ENCODE measurements at places on chromosomes 2 and 18.

DNA sequence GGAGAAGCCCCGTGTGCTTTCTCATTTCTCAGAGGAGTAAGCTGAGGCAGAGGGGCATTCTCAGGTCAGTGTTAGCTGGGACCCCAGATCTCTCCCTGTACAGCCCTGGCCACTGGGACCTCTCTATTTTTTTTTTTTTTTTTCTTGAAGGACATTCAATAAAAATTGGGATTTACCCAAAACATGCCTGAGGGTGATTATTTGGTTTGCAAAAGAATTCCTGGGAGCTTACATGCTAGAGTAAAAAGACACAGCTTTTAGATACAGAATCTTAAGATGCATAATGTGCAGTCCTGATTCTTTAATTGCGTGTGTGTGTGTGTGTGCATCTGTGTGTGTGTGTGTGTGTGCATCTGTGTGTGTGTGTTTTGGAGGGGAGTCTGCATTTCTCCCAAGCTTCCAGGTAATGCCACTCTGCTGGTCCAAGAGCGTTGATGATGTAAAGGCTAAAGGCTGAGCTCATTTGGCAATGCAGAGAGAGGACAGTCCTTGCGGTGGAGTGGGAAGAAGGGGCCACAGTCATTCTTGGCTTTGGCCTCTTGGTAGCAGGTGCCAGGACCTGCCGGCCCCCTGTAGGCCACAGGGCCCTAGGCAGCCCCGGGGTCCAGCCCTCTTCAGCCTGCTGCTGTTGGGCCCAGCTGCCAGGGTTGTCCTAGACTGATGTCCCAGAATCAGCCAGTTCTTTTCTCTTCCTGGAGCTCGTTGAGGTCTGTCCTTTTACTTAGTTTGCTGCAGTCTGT lies 74.1 kb upstream of the MCFD2 start:
- DNase-seq = no peak

DNA sequence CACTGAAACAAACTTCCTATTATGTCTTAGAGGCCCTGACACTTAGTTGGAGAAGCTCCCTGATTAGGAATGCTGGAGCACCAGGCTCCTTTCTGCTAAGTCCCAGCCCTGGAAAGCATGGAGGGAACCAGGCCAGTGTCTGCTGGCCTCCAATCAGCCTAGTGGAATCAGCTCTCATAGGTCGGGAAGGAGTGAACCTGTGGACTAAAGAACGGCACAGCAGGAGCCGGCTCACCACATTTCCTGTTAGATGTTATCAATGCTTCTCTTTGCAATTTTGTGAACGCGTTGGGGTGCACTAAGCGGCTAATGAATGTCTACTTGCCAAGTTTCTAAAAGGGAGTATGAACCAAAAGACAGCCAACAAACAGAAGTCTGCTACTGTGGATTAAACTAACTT lies 296.6 kb downstream of the NAPG start:
- peak; percentile 88 for DNase-seq

DNA sequence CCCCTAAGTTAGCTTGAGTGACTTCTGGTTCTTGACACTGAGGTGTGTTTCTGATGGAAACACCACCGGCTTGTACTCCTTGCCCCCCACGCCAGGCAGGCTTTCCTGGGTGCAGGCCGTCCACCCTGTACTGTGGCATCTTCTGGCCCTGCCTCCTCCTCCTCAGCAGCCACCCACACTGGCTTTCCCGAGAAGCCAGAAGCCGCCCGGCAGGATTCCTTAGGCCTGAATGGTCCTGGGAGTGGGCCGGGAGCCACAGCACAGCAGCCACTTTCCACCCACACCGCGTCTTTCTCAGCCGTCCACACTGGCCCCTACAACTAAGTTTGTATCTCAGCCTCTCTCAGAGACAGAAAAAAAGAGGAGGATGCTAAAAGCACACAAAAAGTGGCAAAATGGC lies 2.1 kb upstream of the HSBP1L1 start:
- DNase-seq = no peak

GRCh38 chr2:174682578-174683391 lies 81.5 kb downstream of the CHRNA1 start:
- peak; percentile 46 for DNase-seq

- peak; percentile 35 for DNase-seq
Measured at GRCh38 chr2:54559593-54560145, 103.5 kb downstream of the SPTBN1 start.

DNA sequence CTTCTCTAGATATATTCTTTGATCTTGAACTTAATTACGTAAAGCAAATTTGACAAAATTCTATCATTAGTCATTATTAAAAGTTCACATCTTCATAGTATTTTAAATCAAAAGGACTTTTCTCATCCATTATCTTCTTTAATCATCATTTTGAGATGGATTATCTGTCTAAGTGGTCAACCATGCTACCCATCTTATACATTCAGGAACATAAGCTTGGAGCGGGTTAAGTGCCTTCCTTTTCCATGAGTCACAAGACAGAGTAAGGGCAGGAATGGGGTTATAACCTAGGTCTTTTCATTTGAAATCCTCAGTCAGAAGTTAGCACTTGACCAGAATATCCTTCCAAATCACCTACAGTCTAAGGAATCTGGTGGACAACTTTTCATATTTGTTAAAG lies 297.1 kb downstream of the TCF4 start:
- DNase-seq = no peak

DNA sequence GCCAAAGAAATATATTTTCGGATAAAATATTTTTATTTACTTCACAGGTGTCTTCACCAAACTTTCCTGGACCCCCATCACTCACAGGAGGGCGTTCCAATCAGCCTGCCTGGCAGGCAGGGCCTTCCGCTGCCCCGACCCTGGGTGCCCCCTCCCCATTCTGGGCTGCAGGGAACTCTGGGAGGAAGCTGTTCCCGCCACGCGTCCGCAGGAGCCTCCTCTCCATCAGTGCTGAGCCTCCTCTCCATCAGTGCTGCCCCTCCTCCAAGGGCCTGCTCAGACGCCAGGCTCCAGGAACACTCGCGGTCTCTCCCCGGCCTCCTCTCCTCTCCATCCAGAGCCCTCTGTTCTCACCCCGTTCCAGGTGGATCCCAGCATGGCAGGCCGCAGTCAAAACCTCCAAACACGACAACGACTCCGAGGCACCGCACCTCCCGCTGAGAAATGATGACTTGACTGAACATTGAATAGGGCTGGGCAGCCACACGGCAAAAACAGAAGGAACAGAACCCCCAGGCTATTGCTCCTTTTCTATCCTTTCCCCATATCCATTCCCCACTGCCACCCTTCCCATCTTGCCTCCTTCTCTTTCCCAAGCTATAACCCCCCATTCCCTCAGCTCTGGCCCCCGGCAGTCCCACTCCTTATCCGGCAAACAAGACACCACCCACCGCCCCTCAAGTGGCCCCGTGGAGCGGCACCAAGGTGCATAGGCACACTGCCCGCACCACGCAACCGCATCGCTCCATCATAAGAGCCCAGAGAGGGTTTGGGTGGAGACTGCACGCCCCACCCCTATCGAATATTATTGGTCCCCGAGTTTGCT lies 268.6 kb upstream of the RAB6C start:
- DNase-seq = no peak

- no peak for DNase-seq
Measured at GRCh38 chr2:26216587-26216986, 27.8 kb downstream of the HADHA start.

DNA sequence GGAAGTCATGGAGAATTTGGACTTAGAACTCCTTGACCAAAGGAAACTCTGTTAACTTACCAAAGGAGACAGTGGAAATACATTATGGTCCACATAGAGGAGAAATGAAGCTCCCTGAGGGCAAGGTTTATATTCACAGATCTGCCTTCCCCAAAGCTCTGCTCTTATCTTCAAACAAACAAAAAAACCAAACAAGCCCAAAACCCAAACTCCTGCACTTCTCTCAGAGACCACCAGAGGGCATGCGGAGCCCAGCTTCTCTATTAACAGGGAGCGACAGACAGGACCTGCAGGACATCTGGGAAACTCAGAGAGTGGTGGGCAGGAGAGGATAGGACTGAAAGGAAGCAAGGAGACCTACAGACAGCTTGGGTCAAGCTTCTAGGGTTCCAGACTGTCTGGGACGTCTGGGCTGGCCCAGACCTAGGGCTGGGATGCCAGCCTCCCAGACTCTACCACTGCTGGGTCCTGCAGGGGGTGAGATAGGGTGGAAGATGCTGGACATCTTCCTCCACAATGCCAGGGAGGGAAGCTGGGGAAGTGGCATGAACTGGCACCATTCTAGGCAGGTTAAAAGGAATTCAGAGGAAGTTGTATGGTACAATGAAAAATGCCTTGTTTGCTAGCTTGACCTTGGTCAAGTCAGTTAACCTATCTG lies 4.0 kb upstream of the WNT10A start:
- DNase-seq = peak; percentile 34

- DNase-seq = no peak
Measured at GRCh38 chr18:50666536-50666935, 106.6 kb downstream of the MAPK4 start.

- DNase-seq = peak; percentile 20
Measured at GRCh38 chr2:88857951-88858411, 166.5 kb downstream of the RPIA start.

- DNase-seq = no peak
Measured at GRCh38 chr2:201983174-201983573, 50.5 kb upstream of the FZD7 start.

GRCh38 chr18:21741312-21741561 lies 645 bp downstream of the MIB1 start:
- DNase-seq = no peak

GRCh38 chr2:135052997-135053474 lies 944 bp downstream of the RAB3GAP1 start:
- no peak for DNase-seq

DNA sequence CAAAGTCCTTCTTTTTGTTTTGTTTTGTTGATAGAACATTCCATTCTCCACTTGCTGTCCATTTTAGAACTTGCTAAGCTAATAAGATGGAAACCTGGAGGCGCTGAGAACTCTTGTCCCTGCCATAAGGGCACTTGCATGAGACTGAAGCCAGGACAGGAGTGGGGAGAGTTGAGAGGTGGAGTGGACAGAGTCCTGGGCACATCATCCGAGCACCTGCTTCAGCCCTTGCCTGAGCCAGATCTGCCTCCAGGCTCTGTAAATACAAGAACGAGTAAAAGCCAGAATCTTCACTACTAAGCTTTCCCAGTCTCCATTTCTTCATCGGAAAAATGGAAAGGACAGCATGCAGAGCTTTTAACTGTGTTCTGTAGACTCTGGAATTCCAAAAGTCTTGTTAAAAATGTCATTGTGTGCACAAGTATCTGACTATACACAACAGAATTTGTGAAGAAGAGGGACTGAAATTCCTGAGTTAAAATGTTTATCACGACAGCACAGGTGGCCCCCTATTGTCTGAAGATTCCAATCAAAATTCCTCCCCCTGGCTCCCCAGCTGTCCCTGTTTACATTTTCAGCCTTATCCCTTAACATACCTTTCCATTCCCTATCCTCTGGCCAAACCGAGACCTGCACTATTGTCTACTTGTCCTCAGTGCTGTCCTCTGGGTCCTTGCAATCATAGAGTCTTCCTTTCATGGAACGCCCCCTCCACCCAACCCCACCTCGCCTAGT lies 498.2 kb upstream of the TNP1 start:
- DNase-seq = no peak

DNA sequence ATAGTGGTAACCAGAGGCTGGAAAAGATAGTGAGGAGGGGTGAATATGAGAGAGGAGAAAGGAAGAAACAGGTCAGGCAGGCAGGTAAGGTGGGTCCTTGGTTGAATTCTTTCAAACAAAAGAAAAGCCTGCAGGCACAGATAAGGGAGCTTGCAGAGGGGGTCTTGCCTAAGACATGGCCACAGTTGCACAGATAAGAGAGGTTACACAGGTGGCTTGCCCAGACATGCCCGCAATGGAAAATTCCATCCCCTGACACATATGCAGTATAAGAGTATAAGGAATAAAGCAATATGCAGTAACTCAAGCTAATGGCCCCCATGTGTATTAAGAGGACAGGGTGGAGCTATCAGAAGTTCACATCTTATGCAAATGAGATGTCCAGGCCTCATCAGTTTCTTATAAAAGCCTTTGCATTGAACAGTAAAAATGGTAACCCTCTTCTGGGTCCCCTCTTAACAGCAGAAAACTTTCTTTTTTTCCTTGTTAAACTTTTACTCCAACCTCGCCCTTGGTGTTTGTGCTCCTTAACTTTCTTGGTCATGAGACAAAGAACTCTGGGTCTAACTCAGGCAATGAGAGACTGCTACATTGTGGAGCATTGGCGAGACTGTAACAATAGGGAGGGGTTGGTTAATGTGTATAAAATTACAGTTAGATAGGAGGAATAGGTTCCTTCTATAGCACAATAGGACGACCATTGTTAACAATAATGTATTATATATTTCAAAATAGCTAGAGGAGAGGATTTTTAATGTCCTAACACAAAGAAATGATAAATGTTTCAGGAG lies 764.6 kb downstream of the TSN start:
- DNase-seq = no peak

DNA sequence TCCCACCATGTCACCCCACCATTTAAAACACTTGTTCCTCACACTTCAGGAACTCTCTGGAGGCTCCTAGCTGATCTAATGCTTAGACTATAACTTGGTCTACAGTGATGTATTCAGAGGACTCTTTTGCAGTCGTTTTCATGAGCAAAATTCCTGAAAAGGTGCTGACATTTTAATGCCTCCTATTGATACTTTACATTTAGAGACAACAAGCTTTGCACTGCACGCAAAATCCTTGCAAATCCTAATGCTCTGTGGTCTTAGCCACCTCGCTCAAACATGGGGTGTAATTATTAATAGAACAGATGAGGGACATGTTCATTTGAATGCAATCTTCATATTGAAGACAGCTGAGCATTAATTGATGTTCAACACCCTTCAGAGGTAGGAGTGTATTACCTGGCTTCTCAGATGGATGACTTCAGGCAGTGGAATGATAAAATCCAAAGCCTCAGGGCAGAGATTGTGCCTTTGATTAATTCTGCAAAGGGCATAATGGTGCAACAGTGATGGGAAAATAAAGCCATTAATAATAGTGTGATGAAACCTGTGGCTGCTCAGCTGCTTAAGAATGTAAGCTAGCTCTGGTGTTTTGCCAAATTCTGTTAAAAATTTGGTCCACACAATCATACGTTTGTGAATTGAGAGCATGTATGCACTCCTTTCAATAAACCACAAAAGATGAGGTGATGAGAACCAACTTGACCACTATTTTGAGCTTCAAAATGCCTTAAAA lies 5.4 kb downstream of the CTAGE1 start:
- no peak for DNase-seq

DNA sequence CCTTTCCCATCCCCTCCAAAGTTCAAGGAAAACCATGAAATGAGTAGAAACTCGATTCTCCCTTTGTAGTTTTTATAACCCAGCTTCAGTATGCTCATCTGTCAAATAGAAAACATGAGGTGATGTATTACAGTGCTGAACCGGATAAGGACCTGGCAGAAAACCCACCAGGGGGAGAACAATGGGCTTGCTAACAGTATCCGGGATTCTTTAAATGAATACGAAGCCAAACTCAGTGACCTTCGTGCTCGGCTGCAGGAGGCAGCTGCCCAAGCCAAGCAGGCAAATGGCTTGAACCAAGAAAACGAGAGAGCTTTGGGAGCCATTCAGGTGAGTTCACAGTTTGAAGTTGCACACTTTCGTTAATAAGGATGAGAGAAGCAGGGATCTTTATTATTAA lies 113.6 kb upstream of the TTC39C start:
- DNase-seq = peak; percentile 33

Measured in NCI-H146 (cell line).